Stimulated activated CD8-positive, alpha-beta memory T cell treated with anti-CD3 and anti-CD28 coated beads, Interleukin-4, amount 100 ng/mL, for 24 hours (primary cell): ENCODE measurements at places on chromosomes 4 and X.

DNA sequence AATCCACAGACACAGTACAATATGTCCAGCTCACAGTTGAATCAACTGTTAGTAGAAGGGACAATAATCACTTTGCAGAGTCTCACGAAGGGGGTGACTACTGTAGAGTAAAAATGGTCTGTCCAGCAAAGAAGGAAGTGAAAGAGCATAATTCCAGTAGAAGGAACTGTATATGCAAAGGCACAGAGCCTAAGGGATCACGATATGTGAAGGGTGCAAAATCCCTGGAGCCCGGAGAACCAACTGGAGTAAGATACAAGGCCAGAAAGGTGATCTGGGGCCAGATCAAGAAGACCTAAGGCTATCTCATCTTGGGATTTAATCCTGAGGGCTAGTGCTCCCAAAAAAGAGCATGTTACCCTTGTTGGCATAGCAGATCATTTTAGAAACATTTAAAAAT is 192.7 kb upstream of the LDB2 start:
- DNase-seq = no peak

- no peak for DNase-seq
Measured at GRCh38 chr4:56086073-56086541, 137.4 kb downstream of the CEP135 start.

DNA sequence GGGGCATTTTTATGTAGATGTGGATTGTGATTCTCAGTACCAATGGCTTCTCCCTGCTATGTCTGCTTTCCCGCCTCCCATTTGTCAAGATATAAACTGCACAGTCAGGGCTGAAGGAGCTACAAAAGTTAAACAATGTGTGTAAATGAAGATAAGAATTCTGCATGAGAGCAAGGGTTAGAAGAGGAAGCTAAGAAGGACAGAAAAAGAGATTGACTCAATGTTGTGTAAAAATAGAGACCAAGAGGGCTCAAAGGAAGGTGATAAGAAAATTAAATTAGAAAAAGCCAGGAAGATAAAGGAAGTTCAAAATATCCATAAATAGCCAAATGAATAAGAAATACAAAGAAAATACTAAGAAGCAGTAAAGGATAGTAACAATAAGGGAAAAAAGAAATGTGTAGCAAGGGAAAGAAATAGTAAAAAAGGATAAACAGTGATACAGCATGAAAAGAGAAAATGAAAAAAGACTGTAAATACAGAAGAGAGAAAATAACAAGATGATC is 82.5 kb downstream of the AMELX start:
- no peak for DNase-seq

DNA sequence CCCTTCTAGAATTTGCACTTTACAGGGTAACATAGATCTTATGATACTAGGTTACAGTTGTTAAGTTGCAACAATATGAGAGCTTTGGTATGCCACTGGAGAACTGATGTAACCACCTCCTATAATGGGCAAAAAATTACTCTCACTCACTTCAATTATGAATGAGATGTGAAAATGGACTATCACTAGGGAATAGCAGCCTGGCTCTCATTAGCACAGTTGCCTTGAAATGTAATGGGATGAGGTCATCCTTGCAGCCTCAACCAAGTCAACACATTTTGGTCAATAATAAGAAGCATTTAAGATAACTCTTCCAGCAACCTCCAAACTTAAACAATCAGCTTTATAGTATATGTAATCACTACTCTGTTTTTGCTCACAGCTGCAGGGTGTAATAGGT is 69.4 kb downstream of the TBC1D9 start:
- DNase-seq = no peak

DNA sequence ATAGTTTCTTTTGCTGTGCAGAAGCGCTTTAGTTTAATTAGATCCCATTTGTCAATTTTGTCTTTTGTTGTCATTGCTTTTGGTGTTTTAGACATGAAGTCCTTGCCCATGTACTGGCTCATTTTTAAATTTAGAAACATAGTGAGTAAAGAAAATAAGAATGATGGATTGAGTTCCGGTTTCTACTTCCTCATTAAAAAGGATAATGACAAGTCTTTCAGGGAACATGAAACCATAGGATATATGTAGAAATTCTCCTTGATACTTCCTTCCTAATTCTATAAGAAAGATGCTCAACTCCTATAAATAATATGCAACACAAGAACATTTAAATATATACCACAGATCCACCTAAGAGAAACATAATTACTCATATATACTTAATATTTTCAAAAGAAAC is 240.9 kb downstream of the BANK1 start:
- no peak for DNase-seq

DNA sequence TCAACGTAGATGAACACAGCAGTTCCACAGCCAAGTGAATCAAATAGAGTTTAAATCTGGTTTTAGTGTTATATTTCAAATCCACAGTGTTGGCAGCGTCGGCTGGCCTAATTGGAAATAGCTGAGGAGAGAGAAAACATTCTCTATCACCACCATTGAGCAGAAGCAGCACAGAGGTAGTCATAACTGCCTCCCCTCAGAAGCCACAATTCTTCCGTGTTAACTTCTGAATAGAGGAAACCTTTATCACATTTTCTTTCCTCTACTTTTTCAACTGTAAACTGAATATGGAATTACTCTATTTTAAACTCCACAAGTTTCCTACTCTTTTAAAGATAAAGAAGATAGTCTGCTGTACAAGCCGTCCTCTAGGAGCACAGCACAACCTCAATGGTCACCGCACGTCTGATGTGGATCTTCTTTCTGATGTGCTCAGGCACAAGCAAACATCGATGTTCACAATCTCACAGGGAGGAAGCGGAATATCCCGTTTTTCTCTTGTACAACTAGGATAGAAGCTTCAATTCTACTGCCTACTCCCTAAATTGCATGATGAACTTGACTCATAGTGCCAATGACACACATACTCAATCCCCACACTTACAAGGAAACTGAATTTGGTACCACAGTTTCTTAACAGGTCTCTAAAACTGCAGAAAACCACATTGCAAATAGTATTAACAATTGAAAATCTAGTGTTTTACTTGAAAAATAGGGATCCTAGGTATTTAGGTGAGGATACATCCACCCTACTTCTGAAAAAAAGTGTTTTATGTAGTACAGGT is 217.8 kb upstream of the ETNPPL start:
- no peak for DNase-seq

DNA sequence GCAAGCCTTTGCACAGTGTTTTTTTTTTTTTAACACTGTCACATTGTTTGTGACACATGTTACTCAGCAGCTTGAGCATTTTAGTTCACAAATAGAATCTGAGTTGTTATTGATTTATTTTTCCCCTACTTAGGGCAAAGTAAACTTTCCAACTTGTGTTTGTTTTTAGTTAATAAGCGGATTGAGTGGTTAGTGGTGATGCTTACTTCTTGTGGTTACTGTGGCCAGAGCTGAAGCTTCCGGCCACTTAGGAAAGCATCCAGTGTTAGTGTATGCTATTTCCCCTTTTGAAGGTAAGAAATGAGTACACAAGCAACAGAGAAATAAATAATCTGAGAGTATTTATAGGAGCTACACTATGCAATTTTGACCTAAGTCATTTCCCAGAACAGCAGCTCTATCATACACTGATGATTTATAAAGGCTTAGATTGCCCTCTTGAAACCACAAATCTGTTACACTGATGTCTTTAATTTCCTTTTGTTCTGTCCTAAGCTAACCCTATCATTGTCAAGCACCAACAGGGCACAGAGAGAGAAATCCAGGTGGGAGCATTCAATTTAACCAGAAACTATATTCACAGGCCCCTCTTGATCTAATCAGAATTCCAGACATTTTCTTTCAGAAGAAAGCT is 2464.6 kb downstream of the PCDH7 start:
- DNase-seq = no peak

DNA sequence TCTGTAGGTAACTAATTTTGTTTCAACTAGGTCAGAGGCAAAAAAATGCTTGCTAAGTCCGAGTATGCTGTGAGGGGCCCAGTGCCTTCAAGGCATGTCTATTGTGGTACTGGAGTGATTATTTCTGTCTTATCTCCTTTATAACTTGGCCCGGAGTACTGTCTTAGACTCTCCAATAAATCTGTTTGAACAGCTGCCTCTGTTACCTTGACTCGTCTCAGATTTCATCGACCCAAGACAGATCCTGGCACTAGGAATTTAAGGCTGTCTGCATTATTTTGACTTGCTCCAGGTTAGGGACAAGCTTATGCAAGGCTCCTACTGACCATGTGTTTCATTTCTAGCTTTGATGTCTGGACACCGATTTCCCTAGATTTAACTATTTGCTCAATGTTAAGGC is 41.1 kb upstream of the NKAP start:
- DNase-seq = no peak

GRCh38 chr4:169229571-169230028 is 41.2 kb downstream of the SH3RF1 start:
- DNase-seq = no peak
